ENCODE measurements at places on chromosomes 16 and 17. TPM values are rescaled to one million over a fixed set of nuclear protein-coding genes. Genes with fewer than 3 reads are reported as not detected.

DNA sequence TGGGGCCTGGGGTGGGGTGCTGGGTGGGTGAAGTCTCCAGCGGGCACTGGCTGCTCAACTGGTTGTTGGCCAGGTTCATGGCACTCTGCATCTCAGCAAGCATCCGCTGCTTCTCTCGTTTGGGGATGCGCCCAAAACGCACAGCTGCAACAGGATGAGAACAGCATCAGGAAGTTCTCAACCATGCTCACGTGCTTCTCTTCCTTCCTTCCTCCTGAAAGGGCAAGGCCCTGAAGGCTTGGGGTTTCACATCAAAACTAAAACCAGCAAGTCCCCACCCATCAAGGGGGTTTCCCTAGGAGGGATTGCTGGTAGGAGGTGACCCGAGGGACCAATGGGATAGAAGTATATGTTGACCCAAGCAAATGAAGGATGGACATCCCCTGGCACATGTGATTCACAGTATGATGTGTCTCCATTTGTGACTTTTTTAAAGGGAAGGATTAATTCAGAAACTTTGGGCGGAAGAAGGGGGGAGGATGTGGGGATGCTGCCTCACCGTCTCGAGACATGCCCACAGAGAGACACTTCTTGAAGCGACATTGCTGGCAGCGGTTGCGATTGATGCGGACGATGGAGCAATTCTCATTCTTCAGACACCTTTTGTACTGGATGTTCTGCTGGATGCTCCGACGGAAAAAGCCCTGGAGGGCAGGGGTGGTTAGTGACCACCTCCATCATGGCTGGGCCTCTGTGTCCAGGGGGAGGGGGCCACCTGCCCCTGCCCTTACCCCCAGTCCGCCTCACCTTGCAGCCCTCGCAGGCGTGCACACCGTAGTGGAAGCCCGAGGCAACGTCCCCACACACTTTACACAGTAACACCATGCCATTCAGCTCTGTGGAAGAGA is 4.2 kb downstream of the NR1D1 start:
- peak; percentile 91 for DNase-seq

DNA sequence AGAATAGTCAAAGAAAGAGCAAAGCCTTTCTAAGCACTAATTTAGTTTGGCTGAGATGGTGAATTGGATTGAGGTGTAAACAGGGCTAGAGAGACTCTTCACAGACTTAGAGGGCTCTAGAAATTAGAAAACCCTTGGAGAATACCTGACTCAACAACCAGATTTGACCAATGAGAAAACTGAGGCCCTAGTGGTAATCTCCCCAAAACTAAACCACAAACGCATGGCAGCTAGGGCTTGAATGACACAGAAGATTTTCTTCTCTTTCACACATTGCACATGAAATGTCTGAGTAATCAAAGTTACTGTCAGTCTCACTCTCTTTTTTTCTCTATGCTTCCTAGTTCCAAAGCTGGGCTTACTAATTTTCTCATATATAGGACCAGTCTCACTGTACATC is 314.5 kb upstream of the KCNJ16 start:
- no peak for DNase-seq

The NR1D1 gene
- total RNA-seq = 25.6 TPM

DNA sequence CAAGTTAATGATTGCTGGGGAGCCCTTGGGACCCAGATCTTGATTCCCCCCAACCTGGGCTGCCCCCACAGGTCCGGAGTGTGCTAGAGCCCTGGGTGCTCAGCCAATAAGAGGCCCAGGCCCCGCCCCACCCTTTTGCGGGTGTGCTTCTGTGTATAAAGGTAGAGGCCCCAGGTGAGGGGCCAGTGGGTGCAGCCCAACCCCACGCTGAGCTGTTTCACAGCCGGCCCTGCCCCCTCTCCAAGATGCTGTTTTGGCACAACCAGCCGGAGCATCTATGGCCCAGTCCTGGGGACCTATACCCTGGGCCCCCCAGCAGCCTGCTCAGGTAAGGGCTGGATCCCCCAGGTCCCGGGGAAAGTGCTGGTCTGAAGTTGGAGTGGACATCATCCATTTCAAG is 11.8 kb upstream of the STAC2 start:
- no peak for DNase-seq

DNA sequence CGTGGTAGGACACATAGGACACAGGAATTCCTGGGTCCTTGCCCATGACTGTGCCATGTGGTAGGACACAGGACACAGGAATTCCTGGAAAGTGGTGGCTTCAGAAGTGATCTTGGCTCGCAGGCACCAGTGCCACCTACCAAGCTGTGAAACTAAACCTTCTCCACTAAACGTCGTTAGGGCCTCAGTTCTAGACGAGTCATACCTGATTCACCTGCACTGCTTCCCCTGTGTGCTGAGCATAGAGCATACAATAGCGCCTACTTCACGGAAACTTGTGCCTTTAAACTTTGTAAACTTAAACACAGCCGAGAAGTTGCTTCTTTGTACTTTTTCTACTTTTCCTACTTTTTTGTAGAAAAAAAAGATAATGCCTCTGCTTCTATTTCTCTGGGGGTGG is 4.8 kb downstream of the SOX8 start:
- no peak for DNase-seq

- DNase-seq = no peak
Measured at GRCh38 chr17:61581611-61582349, 9.2 kb downstream of the NACA2 start.

- DNase-seq = no peak
Measured at GRCh38 chr17:43312011-43312410, 78.2 kb upstream of the RNU2-1 start.

The ZNF597 gene
- 4.6 TPM for total RNA-seq

- no peak for DNase-seq
Measured at GRCh38 chr16:49674351-49674851, 181.5 kb downstream of the ZNF423 start.

- no peak for DNase-seq
Measured at GRCh38 chr16:67723911-67724305, 4.8 kb upstream of the GFOD2 start.

- DNase-seq = no peak
Measured at GRCh38 chr17:73029021-73029420, 63.5 kb downstream of the SLC39A11 start.

GRCh38 chr16:30096105-30096861 is at the start of gene YPEL3:
Gene YPEL3 (minus strand): TSS chr16:30096213. CDS start chr16:30095482, 731 bp downstream.
- peak; percentile 95 for DNase-seq

GRCh38 chr16:69839240-69839688 is 77.1 kb downstream of the WWP2 start:
- DNase-seq = no peak

The FLYWCH2 gene
- 10.9 TPM for total RNA-seq

DNA sequence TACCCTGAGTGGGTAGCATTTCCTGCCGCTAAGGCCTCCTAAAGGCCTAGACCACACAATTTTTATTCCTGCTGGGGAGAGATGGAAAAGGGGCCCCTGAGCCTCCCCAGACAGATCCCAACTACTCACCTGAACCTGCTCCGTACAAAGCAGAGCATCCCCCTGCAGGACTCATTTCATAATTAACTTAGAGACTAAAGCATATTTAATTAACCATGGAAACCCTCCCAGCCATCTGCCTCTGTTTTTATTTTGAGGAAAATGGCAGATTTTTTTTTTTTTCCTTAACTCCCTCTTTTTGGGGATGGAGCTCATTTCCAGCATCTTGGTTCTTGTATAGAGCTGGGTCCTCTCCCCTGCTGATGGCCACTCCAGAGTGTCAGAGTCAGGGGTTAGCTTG is 96.5 kb upstream of the CRHR1 start:
- DNase-seq = no peak

DNA sequence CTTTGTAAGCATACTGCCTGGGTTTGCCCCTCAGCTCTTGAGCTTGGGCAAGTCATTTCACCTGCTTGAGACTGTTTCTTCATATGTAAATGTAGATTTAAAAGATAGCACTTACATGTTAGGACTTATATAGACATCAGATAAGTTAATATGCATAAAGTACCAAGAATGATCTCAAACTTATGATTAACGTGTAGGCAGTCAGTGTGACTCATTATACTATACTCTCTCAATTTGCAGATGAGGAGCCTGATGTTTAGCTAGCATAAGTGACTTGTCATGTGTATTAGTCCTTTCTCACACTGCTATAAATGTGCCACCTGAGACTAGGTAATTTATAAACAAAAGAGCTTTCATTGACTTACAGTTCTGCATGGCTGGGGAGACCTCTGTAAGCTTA is 690.5 kb downstream of the KCNJ2 start:
- no peak for DNase-seq

GRCh38 chr17:82230609-82231311 is 1.9 kb downstream of the SLC16A3 start:
- DNase-seq = peak; percentile 63

The SP2 gene
- 26.0 TPM for total RNA-seq

The NPIPB9 gene
- 4.2 TPM for total RNA-seq

The ZG16 gene
- not detected for total RNA-seq

The KIF19 gene
- total RNA-seq = 0.98 TPM

The CPNE7 gene
- 1.8 TPM for total RNA-seq

DNA sequence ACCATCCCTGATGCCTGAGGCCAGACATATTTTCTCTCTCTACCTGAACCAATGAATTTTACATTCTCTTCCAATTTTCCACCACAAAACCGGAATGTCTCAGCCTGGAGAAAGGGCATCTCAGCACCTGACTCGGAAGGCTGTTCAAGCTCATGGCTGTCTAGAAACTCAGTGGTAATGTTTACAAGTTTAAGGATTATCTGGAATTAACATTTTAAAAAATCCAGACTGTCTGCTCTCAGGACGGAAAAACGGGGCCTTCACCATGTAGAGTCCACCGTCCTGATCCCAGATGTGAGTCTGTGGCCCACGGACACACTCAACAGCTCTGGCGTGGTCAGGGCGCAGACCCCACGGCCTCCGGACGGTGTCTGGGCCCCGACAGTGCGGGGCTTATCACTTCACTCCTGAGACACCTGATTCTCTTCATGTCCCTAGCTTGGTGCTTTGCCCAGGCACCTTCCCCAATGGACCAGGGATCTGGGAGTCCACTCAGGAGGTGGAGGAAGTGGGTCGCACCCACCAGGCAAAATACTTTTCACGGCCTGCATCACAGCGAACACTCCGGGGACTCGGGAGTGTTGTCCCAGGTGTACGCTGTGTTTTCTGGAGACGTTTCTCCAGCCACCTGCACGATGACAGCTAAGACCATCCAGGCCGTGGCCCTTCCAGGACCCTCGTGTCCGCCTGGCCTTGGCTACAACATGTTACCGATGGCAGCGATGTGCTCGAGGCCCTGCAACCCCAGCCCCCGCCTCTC is 101.5 kb downstream of the ZNF778 start:
- no peak for DNase-seq

The SLC13A2 gene
- not detected for total RNA-seq

DNA sequence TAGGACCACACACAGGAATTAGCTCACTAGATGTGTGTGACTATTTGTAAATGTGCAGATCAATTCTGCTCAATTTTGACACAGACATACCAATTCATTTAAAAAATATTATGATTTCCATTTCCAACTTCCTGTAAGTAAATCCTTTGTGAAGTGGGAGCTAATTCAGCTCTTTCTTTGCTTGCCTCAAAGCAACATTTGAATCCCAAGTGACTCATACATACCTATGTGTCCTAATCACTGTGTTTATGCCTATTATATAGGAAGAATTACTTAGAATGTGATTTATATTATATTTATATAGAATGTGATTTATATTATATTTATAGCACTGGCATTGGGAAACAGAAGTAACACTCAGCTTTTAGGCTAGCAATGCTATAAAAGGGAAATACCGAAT is 195.9 kb upstream of the C17orf78 start:
- no peak for DNase-seq

The INCA1 gene
- not detected for total RNA-seq

DNA sequence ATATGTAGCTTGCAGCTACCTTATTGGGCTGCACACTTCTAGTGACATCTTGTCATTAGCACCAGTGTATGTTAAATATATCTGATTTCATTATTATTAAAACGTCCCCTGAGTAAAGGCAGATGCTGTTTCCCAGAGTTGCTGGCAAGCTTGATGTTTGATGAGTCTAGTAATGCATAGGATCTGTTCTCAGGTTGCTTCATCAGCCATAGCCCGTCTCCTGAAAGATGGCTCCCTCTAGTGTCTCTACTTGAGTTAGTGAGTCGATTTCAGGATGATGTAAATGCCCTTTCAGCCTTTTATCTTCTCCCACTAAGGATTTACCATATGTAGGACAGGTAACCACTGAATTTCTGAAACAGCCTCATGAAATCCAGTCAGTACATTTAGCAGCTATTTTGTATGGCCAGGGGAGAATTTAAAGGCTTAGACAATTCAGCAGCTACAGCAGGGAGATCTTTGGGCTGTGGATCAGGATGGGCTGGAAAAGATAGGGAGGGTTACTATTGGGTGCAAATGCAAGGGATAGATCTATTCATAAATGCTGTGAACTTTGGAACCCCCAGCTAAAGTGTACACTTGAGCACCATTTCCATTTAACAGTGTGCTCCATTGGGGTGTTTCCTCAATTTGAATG is 376.3 kb downstream of the CNTNAP4 start:
- DNase-seq = no peak

The ELMO3 gene
- 1.3 TPM for total RNA-seq

DNA sequence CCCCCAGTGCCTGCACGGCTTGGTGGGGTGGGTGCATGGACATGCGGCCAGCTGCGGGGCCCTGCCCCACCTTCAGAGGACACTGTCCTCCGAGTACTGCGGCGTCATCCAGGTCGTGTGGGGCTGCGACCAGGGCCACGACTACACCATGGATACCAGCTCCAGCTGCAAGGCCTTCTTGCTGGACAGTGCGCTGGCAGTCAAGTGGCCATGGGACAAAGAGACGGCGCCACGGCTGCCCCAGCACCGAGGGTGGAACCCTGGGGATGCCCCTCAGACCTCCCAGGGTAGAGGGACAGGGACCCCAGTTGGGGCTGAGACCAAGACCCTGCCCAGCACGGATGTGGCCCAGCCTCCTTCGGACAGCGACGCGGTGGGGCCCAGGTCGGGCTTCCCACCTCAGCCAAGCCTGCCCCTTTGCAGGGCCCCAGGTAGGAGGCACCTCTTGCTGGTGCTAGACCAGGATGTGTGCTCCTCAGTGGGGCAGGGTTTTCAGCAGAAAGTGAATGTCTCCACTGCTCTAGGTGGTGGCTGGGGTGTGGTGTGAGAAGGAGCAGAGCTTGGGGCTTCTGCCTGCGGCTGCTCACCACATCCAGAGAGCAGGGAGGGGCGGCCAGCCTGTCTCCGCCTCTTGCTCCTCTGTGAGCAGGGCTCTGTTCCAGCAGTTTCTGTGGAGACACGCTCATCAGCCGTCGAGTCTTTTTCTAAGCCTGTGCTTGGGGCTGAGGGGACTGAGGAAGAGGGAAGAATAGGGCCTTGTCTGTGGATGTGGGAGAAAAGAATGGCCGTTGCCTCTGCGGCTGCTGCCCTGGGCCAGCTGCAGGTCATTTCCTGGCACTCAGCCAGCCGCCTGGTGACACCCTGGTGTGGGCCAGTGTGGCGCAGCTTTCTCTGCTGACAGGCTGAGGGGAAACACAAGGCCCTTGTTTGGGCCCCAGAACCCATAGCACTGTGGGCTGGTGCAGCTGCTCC is 2.2 kb downstream of the ZNF276 start:
- DNase-seq = peak; percentile 76
